Suppressor macrophage (primary cell): ENCODE measurements at places on chromosomes 11 and 22.

GRCh38 chr22:50513175-50513574 lies 5.2 kb downstream of the NCAPH2 start:
- DNase-seq = no peak

- DNase-seq = no peak
These were observed 87.8 kb upstream of the SLC22A12 start for GRCh38 chr11:64503186-64503753.

DNA sequence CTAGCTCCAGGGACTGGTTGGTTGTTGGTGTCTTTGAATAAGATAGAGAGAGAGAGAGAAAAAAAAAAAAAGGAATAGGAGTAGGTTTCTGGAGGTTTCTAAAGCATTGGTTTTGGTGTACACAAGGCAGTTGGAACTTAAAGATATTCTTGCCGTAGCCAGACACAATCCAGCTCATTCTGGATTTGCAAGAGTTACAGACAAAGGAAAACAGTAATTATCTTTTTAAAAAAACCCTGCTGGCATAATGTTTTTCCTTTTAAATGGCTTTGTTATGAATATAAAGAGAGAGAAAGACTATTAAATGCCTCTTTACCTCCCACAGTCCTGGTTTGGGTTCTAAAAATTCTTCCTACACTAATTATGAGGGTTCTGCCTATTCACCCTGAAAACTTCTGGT lies 120.4 kb upstream of the RAG2 start:
- no peak for DNase-seq

DNA sequence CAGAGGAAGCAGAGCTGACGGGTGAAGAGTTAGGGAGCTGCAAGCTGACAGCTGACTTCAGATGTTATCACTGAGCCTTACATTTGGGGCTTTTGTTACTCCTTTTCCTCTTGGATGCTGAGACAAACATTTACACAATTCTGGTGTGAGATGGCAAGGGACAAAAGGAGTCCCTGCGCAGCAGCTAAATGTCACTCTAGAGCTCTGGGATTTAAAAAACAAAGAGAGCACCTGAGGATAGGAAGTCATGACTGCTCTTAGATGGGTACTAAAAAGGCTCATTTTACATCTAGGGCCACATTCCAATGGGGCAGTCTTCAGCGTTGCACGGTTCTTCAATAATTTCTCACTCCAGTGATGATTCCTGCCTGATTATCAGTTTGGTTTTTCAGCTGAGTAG lies 204.5 kb downstream of the RAB38 start:
- no peak for DNase-seq

DNA sequence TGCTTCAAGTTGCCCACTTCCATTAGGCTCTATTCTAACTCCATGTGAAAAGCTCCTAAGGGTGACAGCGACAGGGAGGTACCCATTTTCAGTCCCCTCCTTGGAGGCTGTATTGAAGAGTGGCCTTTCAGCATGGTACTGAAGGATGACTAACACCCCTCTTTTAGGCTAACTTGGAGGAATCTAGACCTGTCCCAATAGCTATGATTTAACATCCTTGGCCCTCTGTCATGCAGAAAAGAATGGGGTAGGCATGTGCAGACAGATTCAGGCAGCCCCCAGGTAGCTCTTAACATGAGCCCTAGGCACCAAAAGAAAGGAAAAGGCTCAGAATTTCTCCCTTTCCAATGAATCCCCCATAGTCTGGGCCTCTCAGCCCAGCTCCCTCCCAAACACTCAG lies 89.3 kb upstream of the AMOTL1 start:
- DNase-seq = no peak

DNA sequence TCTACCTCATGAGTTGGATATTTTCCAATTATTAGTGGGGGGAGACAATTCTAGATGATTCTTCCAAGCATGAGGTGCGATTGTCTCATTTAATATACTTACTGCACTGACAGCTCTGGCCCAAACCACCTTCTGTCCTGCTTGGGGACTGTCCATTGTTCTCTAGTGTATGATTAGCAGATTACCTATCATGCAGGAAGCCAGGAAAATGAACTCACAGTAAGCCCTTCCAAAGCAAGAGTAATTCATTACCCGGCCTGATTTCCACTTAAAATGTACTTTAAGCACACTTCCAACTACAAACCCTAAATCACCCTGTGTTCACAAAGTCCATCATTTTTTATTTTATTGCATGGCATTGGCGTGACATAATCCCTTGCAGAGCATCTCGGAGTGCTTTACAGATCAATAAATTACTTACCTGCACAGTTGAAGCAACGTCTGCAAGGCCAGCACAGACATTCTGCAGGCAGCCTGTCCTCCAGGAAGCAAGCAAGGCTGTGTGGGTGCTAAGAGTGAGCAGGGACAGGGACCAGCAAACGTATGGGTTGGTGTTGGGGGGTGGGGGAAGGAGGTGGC lies 838.2 kb downstream of the NTM start:
- DNase-seq = no peak

- DNase-seq = no peak
These were observed 1.2 kb upstream of the DUSP8 start for GRCh38 chr11:1573077-1573902.

DNA sequence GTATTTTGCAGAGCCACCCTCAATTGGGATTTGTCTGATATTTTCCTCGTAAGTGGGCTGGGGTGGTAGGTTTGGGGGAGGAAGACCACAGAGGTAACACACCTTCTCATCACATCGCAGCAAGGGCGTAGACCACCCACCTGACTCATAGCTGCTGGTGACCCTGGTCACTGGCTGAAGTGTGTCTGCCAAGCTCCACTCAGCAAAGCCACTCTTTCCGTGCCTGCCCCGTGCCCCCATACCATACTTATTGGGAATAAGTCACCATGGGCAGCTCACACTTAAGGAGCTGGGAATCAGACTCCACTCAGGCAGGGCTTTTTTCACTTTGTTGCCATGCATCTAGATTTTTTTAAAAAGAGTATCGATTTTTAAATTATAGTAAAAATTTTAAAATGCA lies 111.6 kb downstream of the PHF21B start:
- DNase-seq = no peak

GRCh38 chr11:130776061-130776419 lies 140.2 kb downstream of the SNX19 start:
- DNase-seq = no peak

GRCh38 chr11:44754876-44755555 lies 28.3 kb downstream of the TSPAN18 start:
- DNase-seq = no peak

GRCh38 chr11:3148255-3148989 lies 16.7 kb downstream of the OSBPL5 start:
- DNase-seq = no peak

DNA sequence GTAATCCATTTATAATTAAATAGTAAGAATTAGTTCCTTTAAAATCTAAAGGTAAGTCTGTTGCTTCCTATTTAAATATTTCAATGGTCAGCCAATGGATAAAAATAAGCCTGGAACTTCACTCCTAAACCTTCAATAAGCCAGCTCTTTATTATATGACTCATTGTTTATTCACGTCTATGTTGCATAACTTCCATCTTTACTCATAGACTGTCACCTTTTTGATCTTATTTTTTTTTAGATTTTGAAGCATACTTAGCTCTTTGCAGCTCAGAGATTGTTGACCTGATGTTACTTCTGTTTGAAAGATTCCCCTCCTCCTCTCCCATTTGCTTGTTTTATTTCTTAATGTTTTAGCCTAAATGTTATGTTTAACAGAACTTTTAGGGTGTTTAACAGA lies 1571.2 kb upstream of the RAG2 start:
- DNase-seq = no peak
